ENCODE measurements at places on chromosomes 6 and 20.

DNA sequence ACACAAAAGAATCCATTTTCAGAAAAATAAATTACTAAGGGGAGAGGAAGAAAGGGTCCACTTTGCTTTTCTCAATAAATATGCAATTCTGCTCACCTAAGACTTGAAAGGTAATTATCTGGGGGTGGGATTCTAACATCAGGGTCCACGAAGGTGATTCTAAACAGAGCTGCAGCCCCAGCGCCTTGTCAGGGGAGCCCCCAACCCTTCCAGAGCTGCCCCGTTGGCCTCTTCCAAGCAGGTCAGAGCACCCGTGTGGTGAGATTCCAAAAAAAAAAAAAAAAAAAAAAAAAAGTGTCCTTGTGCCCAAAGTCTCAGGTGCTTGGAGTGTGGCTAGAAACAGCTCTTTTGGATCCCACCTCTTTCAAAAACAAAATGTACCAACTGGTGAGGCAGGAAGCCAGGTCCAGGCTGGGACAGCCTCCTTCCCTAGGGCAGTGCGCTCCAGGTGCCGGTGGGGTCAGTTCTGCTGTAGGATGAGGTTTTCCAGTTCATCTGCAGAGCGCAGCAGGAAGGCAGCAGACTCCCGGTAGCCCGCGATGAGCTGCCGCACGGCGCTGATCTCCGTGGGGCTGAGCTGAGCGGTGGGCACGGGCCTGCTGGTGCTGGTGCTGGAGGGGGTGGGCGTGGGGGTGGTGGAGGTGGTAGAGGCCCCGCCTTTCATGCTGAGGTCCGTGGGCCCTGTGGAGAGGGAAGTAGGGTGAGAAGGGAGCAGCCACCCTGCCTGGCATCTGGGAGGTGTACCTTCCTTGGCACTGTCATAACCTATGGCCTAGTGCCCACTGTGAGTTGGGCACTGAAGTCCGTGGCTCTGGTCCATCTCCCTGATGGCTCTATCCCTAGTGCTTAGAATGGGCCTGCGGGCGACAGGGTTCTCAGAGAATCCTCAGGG is 89.3 kb downstream of the ASXL1 start:
- DNase-seq, result no peak

DNA sequence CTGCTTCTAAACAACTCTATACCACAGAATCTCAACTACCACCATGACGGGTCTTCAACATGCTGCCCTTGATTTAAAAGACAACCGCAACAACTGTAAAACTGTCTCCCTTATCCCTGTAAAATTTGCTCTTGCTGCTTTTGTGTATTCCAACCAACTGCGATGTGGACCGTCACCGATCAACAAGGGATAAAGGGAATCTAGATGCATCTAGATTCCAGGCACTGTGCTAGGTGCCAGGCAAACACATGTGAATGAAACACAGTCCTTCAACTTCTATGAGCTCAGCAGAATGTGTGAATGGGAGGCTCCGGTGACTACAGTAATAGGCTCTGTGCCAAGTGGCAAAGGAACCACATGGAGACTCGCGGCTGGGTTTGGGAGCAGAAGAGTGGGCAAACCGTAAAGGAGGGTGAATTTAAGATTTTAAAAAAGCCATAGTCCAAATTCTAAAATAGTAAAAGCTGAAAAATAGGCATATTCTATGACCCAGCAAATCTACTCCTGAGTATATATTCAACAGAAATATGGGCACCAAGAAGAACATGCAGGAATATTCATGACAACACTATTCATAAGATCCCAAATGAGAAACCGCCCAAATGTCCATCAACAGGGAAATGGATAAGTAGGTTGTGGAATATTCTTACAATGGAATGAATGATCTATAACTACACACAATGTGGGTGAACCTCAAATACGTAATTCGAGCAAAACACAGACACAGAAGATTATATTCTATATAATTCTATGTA is 3.7 kb upstream of the PRND start:
- DNase-seq, result no peak

DNA sequence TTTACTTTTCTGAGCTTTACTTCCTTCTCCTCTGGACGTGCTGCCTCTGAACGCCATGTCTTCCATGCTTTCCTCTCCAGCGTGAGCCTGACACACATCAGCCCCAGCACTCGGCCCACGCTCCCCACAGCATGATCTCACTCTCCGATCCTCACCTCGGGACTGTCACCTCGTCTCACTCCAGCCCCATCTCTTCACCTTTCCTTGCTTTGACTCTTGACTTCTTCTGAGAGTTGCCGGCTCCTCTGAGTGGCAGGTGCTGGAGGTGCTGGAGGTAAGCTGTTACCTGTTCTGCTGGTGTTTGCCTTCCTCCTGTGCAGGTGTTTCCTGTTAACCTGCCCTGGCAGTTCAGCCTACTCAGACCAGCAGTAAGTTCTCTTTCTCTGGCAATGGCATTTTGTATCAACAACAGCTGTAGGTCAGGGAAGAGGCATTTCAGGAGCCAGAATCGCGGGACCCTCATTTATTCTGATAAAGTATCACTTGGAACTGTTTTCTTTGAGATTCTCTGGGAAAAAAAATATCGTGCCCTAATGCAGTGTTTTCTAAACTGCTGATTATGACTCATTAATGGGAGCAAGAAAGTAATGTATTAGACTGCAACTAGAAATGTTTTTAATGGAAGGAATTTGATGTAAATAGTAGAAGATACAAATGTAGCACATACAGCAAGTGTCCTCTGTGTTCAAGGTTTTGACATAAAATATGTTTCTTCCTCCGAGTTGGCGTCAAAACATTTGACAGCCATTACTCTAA is 106.5 kb downstream of the ARID1B start:
- DNase-seq, result no peak

DNA sequence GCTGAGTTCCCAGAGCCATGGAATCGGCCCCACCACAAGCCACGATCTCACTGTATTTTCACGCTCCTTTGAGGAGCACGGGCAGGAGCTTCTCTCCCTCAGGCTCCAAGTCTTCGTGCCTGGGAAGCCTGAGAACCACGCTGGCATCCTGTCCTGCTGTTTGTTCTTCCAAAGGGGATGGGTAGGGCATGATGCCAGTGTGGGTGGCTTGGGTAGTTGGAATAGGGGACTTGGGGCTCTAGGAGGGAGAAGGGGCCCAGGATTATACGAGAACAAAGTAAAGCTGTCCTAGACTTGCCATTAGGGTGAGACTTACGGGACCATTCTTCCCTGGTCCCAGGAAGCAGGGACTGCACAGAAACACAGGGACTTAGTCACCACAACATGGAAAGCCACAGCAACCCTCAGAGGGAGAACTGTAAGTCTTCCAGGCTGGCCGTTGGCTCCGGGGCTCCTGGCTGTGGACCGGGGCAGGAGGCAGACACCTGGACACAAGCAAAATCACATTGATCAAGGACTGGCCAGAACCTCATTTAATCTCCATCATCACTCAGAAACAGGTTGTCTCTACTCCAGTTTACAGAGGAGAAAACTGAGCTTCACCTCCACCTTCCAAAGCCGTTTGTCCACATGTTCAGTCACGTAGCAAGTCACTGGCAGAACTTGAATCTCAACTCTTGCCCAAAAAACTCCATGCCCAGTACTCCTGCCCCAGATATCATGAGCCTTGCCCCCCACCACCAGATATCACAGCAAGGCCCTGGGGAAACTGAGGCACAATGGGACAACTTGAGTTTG is 1.3 kb downstream of the CCN5 start:
- no peak for DNase-seq

DNA sequence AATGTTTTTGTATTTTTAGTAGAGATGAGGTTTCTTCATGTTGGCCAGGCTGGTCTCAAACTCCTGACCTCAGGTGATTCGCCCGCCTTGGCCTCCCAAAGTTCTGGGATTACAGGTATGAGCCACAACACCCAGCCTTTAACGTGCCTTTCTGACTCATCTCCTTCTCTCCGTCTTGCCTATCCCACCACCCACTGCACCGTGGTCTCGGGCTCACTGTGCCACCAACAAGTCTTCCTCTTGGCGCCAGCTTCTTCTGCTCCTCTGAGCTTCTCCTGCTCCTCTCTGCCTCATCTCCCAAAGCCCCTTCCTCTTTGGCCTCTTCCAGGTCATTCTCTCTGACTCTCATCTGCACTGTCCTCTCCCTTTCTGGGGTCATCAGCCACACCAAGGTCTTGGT is 41.0 kb downstream of the TMEM242 start:
- no peak for DNase-seq
